ENCODE measurements at places on chromosomes 2 and 18.

DNA sequence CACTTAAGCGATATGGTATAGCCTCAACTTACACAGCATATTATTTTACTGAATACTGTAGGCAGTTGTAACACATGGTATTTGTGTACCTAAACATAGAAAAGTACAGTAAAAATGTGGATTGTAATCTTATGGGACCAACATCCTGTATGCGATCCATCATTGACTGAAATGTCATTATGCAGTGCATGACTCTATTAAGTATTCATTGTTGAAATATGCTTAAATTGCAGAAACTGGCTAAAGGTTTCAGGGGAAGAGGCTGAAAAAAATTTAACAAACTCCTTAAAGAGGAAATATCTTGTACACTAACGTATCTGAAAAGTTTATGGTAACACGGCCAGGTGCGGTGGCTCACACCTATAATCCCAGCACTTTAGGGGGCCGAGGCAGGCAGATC is 214.1 kb upstream of the PARD3B start:
- H3K4me3 ChIP-seq: no peak overlapping the region
- no peak for DNase-seq
- peaks cover 10% of the 10 kb centered on the region for H3K4me1 ChIP-seq
- no peaks in the 10 kb centered on the region for H3K36me3 ChIP-seq
- no peaks in the 10 kb centered on the region for H3K27me3 ChIP-seq

DNA sequence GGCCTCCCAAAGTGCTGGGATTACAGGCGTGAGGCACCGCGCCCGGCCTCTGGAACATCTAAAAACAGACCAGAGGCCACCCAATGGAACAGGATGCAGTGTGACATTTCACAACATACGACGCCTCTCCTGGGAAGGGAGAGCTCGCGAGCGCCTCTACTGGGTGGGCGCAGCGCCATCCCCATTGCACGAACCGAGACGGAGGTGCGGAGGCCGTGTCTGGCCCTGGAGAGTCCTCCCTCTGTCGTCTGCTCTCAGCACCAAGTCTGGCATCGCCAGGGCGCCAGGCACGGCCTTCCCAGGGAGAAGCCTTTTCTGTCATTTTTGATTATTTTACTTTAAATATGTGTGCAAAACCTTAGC is 9.4 kb upstream of the GBX2 start:
- H3K4me3 ChIP-seq: peak overlapping the region; percentile 91
- H3K36me3 ChIP-seq: no peaks in the 10 kb centered on the region

GRCh38 chr2:168114619-168115018 is 132.8 kb downstream of the STK39 start:
- H3K4me1 ChIP-seq: peaks cover 11% of the 10 kb centered on the region
- peaks cover 17% of the 10 kb centered on the region for H3K36me3 ChIP-seq
- no peak for DNase-seq
- no peak overlapping the region for H3K4me3 ChIP-seq

GRCh38 chr18:505483-506122 is 5.1 kb upstream of the COLEC12 start:
- peaks cover 60% of the 10 kb centered on the region for H3K27me3 ChIP-seq
- no peak overlapping the region for H3K27ac ChIP-seq
- peaks cover 7% of the 10 kb centered on the region for H3K4me1 ChIP-seq
- H3K36me3 ChIP-seq: no peaks in the 10 kb centered on the region
- DNase-seq: no peak

DNA sequence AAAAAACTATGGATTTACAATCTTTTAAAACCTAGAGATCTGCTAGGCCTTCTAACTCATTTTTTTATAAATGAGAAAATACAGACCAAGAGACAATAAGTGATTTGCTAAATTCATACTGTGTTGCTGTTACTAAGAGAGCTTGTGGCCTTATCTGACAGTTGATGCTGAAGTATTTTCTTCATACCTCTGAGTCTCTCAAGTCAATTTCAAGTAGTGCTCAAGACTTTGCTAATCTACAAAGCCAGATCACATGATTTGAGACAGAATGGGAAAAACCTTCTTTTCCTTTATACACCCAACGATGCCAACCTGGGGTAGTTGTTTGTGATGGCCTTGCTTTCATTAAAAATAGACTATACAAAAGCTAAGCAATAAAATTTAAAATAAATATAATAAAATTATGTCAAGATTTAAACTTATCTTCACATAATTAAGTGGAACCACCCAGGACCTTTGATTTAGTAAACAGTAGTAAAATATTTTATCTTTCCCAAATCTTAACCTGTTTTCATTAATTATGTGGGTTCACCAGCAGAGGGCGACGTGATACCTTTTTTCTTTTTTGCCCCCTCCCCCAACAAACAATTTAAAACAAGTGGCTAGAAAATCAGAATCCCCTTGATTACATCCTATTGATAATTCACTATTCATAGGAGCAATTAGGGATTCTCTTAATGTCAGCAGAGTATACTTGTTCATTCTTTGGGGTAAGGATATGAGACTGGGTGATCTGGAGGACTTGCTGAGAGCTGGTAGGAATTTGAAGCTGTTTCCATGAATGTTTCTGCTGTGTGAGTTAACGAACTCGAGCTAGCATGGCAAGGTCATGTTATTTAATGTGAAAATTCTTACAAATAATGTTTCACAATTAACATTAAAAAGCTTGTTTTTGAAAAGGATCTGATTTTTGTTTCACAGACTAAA is 49.6 kb upstream of the SLC5A7 start:
- H3K27me3 ChIP-seq: no peaks in the 10 kb centered on the region
- peak; percentile 41 for DNase-seq
- H3K36me3 ChIP-seq: no peaks in the 10 kb centered on the region
- no peaks in the 10 kb centered on the region for H3K4me1 ChIP-seq
- H3K4me3 ChIP-seq: no peak overlapping the region

Data from neural crest cell (in vitro differentiated cells).